ENCODE measurements at places on chromosomes 3 and 15.

- no peak for DNase-seq
These were observed 74.3 kb downstream of the DCUN1D1 start for GRCh38 chr3:182906036-182906435.

DNA sequence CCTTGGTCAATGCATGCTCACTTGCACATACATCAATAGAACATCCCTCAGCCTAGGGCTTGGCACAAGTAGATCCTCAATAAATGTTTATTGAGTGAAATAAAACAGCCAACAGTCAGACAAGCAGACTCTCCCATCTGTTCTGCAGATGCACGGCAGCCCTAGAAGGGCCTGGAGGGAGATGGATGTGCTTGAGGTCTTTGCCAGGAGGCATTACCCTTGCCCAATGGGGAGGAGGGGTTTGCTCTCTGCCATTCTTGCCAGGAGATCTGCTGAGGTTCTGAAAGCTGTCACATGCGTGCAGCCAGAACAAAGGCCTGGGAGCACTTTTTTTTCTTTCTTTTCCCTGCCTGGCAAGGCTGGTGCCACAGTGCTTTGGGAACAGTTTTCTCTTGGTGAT lies 349.3 kb upstream of the THRB start:
- DNase-seq, result no peak

DNA sequence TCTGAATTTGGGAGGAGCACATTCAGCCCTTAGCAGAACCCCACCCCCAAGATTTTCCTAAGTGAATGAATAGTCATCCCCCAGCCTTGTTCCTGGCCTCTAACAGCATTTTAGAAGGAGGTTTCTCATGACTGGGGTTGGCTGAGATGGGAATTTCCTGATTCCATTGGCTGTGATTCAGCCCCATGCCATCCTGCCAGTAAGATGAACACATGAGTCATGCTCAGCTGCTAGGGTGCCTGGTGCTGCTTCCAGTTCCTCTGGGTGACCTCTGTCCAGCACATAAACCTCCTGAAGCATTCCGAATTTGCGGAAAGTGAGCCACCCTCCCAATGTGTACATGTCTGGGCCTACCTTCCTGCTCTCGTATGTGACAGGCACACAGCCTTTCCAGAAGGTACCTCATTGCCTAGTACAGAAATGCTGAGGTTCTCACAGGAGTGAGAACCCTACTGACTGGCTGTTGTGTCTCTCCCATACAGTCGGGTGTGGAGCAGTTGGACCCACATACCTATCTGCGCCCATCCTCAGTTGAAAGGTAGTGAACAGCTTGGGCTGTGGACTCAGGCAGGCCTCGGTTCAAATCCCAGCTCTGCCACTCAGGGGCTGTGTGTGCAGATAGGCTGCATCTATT lies 91.7 kb downstream of the APBA2 start:
- DNase-seq, result no peak

GRCh38 chr3:128383316-128384235 lies 83.1 kb downstream of the DNAJB8 start:
- no peak for DNase-seq

All from GM23338 (cell line).